AG04450 (cell line): ENCODE measurements at places on chromosomes 4 and X. TPM values are rescaled to one million over a fixed set of nuclear protein-coding genes. Genes with fewer than 3 reads are reported as not detected.

The TMEM154 gene
- 0.63 and 0.83 TPM in 2 replicates for polyA plus RNA-seq

The NALF2 gene
- not detected in 2 replicates for polyA plus RNA-seq

The AKAP4 gene
- not detected in 2 replicates for polyA plus RNA-seq

The FMR1NB gene
- polyA plus RNA-seq: not detected in 2 replicates

The BST1 gene
- polyA plus RNA-seq: 23.7 and 27.6 TPM in 2 replicates

The ADAM29 gene
- polyA plus RNA-seq: not detected in 2 replicates

The PABPC1L2A gene
- not detected in 2 replicates for polyA plus RNA-seq

The CSAG3 gene
- not detected in 2 replicates for polyA plus RNA-seq

The TAF7L gene
- polyA plus RNA-seq: 1.5 and 1.6 TPM in 2 replicates

The SUPT20HL2 gene
- polyA plus RNA-seq: not detected in 2 replicates

The RHOXF2B gene
- polyA plus RNA-seq: not detected in 2 replicates

The FRAS1 gene
- polyA plus RNA-seq: under 0.01 and 0.21 TPM in 2 replicates

The SCD5 gene
- polyA plus RNA-seq: 11.9 and 13.1 TPM in 2 replicates

The SLC34A2 gene
- not detected in 2 replicates for polyA plus RNA-seq

The GLRA2 gene
- polyA plus RNA-seq: not detected in 2 replicates

The TLR10 gene
- not detected in 2 replicates for polyA plus RNA-seq

- DNase-seq: no peak
Observed at GRCh38 chr4:88827442-88827841, 129.8 kb upstream of the NAP1L5 start.

GRCh38 chr4:152117520-152117919 is 356.7 kb upstream of the GATB start:
- no peak for DNase-seq

GRCh38 chr4:134345244-134345643 is 143.7 kb upstream of the PABPC4L start:
- DNase-seq: no peak

DNA sequence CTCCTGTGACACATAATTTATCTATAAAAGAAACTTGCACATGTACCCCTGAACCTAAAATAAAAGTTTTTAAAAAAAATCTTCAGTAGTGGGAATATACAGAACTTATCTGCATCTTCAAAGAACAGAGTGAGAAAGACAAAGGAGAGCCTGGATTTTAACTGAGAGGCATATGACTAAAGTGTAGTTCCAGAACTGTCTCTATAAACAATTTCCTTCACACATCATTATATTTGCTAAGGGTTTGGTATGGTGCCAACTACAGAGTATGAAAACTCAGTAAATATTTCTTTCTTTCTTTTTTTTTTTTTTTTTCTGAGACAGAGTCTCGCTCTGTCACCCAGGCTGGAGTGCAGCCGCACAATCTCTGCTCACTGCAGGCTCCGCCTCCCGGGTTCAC is 49.9 kb upstream of the NFKB1 start:
- no peak for DNase-seq

- DNase-seq: no peak
Observed at GRCh38 chr4:177235026-177235425, 74.6 kb upstream of the NEIL3 start.

GRCh38 chr4:137454767-137455166 is 77.5 kb downstream of the PCDH18 start:
- DNase-seq: no peak

GRCh38 chrX:131288188-131288587 is 918 bp downstream of the IGSF1 start:
- no peak for DNase-seq

DNA sequence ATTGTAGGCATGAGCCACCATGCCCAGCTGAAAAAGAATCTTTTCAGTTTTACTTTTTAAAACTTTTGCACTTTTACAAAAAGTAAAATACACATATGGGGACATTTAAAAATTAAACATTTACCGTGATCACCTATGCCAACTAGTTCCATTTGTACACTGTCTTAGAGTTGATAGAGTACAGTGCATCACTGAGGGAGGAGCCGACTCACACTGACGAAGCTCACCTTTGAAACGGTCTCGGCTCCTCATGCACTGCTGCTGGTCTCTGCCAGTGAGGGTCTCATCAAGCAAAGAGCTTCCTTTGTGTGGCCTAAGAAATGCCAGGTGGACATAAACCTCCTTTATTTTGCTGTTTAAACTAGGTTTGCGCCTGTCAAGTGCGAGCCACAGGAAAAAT is 50.0 kb downstream of the GRK4 start:
- DNase-seq: no peak

GRCh38 chr4:123838474-123838873 is 441.9 kb downstream of the SPRY1 start:
- DNase-seq: no peak

- no peak for DNase-seq
Observed at GRCh38 chr4:20486433-20486832, 213.8 kb upstream of the PACRGL start.

DNA sequence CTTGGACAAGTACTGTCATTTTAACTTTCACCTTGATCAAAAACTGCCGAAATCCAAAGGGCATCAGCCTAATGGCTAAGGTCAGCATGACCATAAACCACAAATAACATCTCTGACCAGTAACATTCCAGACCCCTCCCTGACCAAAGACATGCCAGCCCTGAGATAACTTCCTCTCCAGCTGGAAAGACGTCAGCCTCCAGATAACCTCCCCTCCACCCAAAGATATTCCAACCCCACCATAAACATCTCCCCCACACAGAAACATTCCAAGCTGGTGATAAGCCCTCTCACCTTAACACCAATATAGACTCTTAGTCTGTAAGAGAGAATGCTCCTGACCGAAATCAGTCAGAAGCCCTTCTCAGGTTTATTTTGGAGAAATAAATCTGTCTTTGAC is 7.4 kb downstream of the PPP1R2C start:
- DNase-seq: no peak

- DNase-seq: no peak
Observed at GRCh38 chr4:115360431-115360830, 247.0 kb upstream of the NDST4 start.

DNA sequence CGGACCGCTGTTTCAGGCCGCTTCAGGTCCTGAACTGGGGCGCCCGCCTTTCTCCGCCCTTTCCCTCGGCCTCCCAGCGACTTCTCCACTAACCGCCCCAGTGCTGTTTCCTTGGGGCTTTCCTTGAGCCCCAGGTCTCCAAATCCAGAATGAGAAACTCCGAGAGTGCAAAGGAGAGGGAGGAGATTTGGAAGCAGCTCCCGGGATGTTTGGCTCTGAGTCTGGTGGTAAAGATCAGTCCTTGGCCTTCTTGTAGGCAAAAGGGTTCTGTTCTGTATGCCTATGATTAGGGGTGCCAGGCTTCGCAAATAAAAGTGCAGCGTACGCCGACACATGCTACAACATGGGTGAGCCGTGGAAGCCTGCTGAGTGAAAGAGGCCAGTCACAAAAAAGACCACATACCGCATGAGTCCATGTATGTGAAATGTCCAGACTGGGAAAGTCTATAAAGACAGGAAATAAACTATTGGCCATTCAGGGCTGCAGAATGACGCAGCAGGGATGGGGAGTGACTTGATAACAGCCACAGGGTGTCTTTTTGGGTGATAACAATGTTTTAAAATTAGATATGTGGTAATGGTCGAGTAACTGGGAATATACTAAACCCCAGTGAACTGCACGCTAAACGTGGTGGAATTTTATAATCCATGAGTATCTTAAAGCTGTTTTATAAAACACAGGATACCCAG is 99.8 kb downstream of the TRAPPC11 start:
- DNase-seq: no peak

DNA sequence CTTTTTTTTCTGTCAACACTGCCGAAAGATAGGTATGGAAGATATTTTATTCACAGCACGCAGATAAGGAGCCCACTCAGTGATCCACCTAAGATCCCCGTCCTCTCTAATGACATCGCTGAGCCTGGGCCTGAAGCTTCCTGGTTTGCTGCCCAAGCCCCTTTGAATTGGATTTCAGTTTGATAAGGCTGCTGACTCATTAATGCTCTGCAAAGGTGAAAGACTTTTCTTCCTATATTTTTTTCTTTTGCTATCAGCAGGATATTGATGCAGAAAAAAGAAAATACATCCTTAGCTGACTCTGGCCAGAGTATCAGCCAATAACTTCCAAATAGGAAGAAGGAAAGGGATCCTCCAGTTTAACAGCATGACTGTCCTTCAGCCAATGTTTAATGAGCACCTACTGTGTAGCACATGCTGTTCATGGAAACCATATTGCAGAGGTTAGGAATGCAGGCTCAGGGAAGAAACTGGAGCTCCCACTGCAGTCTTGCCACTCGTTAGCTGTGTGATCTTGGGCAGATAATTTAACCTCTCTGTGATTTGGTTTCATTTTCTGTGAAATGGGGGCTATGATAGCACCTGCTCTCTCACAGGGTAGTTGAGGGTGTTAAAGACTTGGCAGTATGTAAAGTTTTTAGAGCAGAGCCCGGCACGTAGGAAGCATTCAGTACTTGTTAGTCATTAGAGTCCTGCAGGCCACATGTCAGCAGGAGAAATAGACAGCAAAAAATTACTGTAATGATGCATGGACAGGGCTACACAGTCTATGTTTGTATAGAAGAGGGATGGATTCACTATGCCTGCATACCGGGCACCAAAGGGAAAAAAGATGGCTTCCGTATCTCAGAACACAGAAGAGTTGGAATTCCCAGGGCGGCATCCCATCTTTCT is 39.3 kb downstream of the EVC start:
- DNase-seq: no peak

DNA sequence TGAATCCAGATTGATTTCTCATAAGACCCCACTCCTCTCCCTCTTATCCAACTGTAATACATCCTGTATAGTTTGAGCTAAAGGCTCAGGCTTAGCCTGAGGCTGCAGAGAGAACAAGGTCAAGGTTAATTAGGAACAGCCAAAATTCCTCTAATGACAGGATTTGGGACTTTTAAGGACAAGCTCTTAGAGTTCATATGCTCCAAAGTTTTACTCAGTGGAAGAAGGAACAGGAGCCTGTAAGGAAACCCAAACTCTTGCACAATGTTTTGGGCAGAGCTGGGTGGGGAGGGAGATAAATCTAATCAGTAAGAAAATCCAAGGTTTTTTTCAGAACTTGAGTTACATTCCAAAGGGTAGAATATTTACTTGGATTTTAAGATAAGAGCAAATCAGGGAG is 238.8 kb downstream of the QDPR start:
- no peak for DNase-seq

- no peak for DNase-seq
Observed at GRCh38 chrX:49166914-49167739, 4.6 kb downstream of the MAGIX start.

GRCh38 chr4:81422595-81422994 is 49.1 kb downstream of the RASGEF1B start:
- no peak for DNase-seq

- DNase-seq: no peak
Observed at GRCh38 chr4:76873495-76873894, 24.4 kb downstream of the SOWAHB start.

- DNase-seq: no peak
Observed at GRCh38 chrX:24204331-24204730, 54.8 kb downstream of the ZFX start.

- no peak for DNase-seq
Observed at GRCh38 chr4:158778712-158779111, 9.9 kb downstream of the FNIP2 start.

GRCh38 chrX:54865208-54865607 is 55.4 kb upstream of the TRO start:
- no peak for DNase-seq

DNA sequence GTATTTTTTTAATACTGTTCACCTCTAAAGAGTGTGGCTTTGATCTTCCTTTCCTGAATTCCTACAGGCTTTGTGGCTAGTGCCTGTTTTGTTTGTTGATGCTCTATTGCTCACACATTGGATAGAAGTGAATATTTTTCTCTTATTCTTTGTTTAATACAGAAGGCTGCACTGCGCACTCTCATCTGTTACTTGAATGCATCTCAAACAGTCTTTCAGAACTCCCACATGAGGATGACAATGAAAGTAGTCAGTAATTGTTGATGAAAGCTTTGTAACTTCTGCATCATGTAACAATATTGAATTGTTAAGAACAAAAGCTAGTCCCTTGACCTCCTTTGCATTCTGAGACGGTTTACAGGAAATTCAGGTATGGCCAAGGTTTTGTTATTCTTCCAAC is 29.1 kb upstream of the GALNT7 start:
- DNase-seq: no peak

DNA sequence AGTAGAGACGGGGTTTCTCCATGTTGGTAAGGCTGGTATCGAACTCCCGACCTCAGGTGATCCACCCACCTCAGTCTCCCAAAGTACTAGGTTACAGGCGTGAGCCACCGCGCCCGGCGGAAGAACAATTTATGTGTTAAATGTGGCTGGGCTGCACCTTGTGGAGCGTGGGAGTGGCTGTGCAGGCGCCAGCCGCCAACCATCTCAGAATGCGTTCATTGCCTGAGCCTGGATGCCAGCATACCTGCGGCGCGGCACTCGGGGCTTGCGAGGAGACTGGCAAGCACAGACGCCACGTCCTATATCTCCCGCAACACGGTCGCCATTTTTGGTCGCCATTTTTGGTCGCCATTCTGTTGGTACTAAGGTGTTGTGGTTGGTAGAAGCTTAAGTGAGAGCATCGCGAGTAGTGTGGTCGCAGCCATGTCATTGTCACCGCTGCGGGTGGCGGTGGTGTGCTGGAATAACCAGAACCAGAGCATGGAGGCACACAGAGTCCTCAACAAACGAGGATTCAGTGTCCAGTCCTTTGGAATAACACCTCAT is 193.6 kb upstream of the HTR2C start:
- no peak for DNase-seq

DNA sequence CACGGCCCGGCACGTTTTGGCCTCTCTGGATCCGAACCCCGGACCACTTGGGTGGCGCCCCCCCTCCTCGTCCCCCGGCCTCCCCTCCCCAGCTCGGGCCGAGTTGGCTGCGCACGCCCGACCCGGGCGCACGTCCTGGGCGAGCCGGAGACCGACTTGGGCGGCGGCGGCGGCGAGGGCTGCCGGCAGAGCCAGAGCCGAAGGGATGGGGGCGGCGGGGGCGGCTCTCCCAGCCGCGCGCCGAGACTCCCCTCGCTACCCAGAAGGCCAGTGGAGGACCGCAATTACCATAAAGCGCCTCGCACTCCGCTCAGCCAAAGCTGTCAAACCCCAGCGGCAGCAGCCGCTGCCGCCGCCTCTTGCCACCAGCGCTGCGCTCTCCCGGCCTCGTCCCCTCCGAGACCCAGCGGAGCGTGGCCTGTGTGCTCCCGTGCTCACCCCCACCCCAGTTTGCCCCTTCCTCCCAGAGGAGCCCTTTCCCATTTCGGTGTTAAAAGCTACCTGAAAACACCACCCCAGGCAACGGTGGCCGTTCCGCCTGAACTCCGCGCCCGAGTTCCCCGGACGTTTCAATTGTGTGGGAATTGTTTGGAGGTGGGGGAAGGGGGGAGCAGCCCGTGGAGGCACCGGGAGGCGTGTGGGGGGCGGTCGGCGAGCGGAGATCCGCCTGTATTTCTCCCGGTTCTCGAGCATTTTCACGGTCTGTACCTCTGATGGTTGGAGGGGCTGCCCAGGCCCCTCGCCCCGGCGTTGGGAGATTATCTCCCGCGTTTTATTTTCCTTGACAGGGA is 701 bp upstream of the BCOR start:
- DNase-seq: no peak

GRCh38 chr4:3623106-3623505 is 90.9 kb upstream of the LRPAP1 start:
- DNase-seq: no peak

GRCh38 chr4:168037676-168038075 is 54.7 kb upstream of the ANXA10 start:
- DNase-seq: no peak
